ENCODE measurements at places on chromosomes 13 and 19.

- DNase-seq, result no peak
Observed at GRCh38 chr13:79999601-80000000, 341.3 kb downstream of the SPRY2 start.

GRCh38 chr13:97004096-97004876, 10.0 kb upstream of the OXGR1 start:
- DNase-seq, result no peak

GRCh38 chr19:2097203-2097885, 629 bp downstream of the IZUMO4 start:
- no peak for DNase-seq

- peak; percentile 8 for DNase-seq
Observed at GRCh38 chr19:48933382-48933932, at the start of gene DHDH. TSS of gene DHDH (plus strand) at chr19:48933699. CDS start at chr19:48933722, 23 bp downstream.

DNA sequence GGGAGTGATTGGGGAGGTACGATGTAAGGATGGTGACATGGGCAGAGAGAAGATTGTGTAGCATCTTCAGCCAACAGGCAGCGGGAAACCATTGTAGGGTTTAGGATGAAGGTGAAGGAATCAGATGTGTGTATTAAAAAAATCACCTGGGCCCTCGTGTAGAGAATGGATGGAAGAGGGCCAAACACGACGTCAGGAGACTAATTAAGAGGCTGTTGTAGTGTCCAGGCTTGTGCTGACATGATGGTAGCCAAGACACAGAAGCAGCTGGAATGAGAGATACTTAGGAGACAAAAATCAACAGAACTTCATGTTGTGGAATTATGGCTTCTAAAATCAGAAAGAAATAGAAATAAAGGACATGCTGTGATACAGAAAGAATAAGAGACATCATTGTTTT, 41.2 kb upstream of the ARGLU1 start:
- no peak for DNase-seq

DNA sequence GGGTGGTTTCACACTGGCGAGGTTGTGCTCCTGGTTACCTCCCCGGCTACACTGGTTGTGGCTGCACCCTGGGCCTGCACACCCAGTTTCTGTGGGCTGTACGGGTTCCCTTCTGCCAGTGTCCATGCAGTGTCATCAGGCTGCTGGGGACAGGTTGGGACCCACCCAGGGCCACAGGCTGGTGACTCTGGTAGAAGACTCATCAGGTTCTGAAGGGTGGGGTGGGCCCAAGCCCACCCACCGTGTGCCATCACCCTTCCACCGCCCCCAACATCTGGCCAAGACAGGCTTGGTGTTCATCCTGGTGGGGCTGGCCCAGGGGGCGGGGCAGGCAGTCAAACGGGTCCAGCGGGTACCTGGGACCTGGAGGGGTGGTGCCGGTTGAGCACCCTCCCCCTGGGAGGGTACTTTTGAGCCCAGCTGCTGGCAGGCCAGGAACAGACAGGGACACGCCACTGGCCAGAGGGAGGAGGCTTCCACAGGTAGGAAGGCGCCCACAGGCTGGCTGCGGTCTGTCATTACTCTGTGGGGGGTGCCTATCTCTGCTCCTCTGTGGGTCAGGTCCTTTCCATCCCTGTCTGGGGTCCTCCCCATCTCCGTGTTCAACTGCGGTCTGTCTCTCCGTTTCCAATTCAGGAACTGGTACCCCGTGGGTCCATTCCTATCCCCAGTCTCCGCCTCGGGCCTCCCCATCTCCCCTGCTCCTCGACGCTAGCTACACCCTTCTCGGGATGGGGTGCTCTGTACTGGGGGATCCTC, at the start of gene RNF225:
Gene RNF225, plus strand, starts transcription at position 437 of the 759 bp plus-strand sequence. CDS start 434 bp downstream, outside the sequence.
- DNase-seq, result peak; percentile 18

DNA sequence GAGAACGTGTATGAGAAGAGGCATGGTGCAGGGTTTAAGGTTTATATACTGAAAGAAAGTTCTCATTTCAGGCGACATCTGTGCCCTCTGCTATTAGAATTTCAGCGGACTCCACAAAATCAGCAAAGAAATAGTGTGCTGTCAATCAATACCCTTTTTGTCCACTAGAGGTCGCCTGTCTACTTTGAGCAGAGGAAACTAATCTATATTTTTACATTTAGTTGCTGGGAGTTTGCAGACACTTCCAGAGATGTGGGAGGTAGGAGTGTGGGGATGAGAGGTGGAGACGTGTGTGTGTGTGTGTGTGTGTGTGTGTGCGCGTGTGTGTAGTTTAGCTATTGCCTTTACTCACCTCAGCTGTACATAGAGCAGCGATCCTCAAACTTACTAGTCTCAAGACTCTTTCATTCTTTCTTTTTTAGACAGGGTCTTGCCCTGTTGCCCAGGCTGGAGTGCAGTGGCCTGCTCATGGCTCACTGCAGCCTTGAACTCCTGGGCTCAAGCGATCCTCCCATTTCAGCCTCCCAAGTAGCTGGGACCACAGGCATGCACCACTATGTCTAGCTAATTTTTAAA, 9.7 kb downstream of the INAFM1 start:
- peak; percentile 23 for DNase-seq

DNA sequence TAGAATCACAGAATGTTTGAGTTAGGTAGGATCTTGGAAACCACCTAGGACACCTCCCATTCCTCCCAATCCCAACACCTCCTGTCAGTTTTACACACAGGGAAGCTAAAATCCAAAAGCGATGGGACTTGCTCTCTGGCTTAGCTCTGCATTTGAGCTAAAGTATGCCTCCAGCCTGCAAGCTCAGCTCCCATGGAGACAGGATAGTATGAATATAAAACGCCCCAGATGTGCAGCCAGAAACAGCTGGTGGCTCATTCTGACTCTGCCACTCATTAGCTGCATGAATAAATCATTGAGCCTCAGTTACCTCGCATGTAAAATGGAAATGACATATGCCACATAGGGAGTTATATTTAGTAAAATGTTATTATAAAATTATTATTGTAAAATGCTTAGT, 336.0 kb downstream of the SUCLA2 start:
- DNase-seq, result no peak

DNA sequence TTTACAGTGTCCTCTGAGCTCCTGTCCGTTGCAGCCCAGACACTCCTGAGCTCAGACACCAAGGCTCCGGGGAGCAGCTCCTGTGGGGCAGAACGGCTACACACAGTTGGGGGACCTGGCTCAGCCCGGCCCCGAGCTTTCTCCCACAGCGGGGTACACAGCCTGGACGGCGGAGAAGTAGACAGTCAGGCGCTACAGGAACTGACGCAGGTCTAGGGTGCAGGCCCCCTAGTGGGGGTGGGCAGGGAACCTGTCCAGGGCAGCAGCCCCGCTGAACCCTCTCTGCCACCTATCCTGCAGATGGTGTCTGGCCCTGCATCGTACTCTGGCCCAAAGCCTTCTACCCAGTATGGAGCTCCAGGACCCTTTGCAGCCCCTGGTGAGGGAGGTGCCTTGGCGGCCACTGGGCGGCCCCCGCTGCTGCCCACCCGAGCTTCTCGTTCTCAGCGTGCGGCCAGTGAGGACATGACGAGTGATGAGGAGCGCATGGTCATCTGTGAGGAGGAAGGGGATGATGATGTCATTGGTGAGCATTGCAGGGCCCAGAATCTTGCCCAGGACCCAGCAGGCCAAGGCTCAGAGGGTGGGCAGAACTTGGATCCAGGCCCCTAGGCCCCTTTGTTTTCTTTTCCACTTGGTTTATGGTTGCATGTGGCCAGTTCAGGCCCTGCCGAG, 12.9 kb upstream of the PRR19 start:
- DNase-seq, result no peak

DNA sequence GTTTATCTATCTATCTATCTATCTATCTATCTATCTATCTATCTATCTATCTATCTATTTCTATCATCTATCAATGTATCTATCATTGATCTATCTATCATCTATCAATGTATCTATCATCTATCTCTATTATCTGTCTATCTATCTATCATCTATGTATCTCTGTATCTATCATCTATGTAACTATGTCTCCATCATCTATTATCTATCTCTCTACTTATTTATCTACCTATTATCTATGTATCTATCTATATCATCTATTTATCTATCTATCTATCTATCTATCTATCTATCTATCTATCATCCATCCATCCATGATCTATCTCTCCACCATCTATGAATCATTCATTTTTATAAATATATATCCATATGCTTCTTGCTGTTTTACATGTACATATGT, 15.8 kb downstream of the CYP4F3 start:
- no peak for DNase-seq

DNA sequence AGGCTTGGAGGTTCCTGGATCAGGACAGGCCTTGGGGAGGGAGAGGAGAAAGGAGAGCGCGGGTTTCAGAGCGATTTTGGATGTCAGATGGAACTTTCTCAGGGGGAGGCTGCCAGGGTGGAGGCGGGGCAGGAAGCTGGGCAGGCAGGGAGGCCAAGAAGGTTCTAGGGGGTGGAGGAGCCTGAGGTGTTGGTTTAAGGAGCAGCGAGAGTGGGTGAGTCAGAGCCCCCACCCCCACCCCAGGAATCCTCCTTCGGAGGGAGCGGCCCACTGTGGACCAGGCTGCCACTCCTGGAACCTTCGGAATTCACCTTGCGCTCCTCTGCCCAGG, 15.9 kb upstream of the NOP53 start:
- DNase-seq, result peak; percentile 55

DNA sequence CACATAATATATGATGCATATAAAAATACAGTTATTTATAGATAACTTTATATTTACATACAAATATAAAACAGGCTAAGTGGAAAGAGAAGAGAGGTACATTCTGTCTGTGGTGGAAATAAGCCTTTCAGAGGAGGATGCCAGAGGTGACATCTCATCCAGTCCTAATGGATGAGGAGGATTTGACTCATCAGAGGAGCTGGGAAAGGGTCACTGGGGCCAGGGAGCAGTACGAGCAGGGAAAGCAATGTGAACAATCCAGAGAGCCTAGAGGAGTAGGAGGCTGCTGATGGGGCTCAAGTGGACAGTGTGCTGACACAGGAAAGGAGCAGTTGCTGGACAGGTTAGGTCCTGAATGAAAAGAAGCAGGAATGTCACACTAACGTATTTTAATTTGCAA, 18.6 kb downstream of the NALCN start:
- DNase-seq, result peak; percentile 73

GRCh38 chr13:49865218-49865617, 70.9 kb downstream of the SPRYD7 start:
- DNase-seq, result no peak

GRCh38 chr13:63460462-63461090, 2044.9 kb upstream of the PCDH20 start:
- no peak for DNase-seq

GRCh38 chr13:77306458-77306857, 20.4 kb downstream of the MYCBP2 start:
- DNase-seq, result no peak

GRCh38 chr13:94711561-94712286, 621 bp downstream of the SOX21 start:
- no peak for DNase-seq

- peak; percentile 57 for DNase-seq
Observed at GRCh38 chr19:8252922-8253589, 43.9 kb downstream of the CERS4 start.

DNA sequence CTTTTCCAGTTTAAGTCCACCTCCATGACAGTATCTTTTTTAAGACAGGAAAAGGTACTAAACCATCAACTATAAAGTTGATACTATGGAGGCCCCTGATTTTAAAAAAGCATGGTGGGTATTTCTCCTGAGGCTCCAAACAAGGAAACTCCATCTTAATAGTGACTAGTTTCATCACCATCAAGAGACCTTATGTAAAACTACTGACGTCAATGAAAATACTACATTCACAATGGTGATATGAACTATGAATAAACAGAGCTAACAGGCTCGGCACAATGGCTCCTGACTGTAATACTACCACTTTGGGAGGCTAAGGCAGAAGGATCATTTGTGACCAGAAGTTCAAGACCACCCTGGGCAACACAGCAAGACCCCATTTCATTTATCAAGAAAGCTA, 162.7 kb downstream of the KLF12 start:
- DNase-seq, result no peak

- no peak for DNase-seq
Observed at GRCh38 chr13:30997697-30998096, 65.2 kb downstream of the TEX26 start.

DNA sequence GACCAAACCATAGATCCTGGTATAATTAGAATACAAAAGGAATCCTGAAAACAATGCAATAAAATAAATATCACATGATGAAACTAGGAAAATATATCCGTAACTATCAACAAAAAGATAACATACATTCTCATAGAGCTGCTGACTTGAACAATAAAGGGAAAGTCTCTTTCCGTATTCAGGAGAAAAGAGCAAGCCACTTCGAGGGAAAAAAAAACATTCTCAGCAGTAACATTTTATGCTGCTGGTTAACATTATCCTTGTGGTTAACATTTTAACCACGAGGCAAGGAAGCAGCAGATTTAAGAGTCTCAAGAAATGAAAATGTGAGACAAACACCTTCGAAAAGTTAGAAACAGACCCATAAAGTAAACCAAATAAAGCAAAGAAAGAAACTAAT, 25.8 kb downstream of the NALCN start:
- no peak for DNase-seq

GRCh38 chr19:35347930-35348298, 212 bp downstream of the FFAR1 start:
- DNase-seq, result no peak

GRCh38 chr13:102563267-102563666, 33.5 kb upstream of the TPP2 start:
- DNase-seq, result no peak

GRCh38 chr19:50739914-50740426, 16.8 kb downstream of the CLEC11A start:
- DNase-seq, result no peak

- no peak for DNase-seq
Observed at GRCh38 chr13:22232186-22232585, 561.3 kb downstream of the FGF9 start.

DNA sequence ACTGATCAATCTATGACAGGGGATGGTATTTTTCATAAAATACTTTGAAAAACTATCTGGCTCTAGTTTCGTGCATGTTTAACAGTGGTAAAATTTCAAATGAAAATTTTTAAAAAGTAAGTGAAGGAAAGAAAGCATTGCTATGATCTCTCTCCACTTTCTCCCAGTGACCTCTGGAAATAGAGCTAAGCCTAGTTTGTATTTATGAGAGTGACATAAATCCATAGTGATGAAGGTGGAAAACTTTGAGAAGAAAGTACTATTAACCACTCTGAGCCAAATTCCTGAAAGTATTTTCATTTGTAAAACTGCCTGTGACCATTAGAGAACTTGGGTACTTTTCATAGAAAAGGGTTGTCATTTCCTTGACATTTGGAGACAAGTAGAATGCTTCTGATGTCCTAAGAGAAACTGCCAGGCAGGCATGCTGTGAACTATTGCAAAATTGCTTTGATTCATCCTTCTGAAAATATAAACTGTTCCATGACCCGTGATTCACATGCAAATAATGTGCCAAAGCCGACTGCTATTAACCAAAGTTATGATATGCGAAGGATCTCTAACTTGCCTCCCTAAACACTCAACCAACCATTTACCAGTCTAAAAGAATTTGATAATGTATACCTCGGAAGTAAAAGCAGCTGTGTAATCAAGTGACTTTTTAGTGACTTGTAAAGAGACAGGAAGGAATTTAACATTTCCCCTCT, 133.2 kb downstream of the VWA8 start:
- peak; percentile 82 for DNase-seq

Data from RCC 7860 (cell line).